ENCODE measurements at places on chromosomes 13 and 19. TPM values are rescaled to one million over a fixed set of nuclear protein-coding genes. Genes with fewer than 3 reads are reported as not detected.

GRCh38 chr19:45716359-45717130 lies 14.2 kb downstream of the FBXO46 start:
- DNase-seq, result peak; percentile 6

- DNase-seq, result no peak
Observed at GRCh38 chr13:76471486-76471885, 414.7 kb downstream of the KCTD12 start.

GRCh38 chr13:83508771-83509301 lies 373.4 kb downstream of the SLITRK1 start:
- DNase-seq, result no peak

- DNase-seq, result no peak
Observed at GRCh38 chr13:84439108-84439507, 556.8 kb upstream of the SLITRK1 start.

DNA sequence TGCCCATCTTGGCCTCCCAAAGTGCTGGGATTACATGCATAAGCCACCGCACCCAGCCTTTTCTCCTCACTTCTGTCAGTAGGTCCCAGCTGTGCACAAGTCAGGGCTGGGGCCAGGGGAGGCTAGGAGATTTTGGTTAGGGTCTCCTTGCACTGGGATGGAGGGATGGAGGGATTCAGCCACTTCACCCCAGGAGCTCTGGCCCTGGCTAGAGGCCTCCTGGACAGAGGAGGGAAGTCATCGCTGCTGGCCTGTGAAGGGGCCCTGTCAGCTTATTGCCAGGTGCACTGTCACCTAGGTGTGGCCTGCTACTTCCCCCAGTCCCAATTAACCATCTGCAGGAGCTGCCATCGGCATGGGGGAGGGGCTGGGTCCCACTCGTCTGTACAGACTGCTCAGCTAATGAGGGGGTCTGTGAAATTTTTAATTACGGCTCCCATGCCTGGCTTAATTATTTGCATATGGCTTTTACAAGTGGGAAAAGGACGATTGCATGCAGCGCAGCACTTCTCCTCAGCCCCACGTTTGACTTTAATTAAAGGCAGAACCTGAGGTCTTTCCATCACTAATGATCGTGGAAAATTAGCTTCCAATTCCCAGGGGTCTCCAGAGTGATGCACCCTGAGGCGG lies 52.4 kb downstream of the CHST8 start:
- DNase-seq, result no peak

GRCh38 chr19:22427960-22428913 lies 6.1 kb upstream of the ZNF98 start:
- DNase-seq, result no peak

- no peak for DNase-seq
Observed at GRCh38 chr19:3669947-3670795, 30.1 kb downstream of the PIP5K1C start.

GRCh38 chr13:69155136-69155535 lies 952.5 kb upstream of the ATXN8OS start:
- DNase-seq, result no peak

- DNase-seq, result no peak
Observed at GRCh38 chr19:39825531-39826076, 8.4 kb downstream of the DYRK1B start.

- DNase-seq, result no peak
Observed at GRCh38 chr13:58795715-58796114, 1164.2 kb downstream of the PCDH17 start.

DNA sequence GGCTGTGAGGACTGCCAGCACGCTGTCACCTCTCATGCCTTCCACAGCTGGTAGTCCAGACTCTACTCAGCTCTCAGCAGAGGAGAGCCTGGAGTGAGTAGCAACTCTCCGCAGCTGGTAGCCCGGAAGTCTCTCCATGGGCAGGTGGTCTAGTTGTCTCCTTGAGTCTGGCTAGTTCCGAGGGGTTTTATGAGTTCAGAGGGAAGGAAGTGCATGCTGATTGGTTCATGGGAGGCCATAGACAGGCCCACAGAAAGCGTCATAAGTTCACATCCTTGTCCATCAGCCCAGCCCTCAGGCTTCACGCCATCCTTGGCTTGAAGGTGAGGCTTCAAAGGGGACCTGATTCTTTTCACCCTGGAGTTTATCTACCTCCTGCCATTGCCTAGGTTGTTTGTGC lies 2662.4 kb upstream of the PCDH20 start:
- DNase-seq, result no peak

DNA sequence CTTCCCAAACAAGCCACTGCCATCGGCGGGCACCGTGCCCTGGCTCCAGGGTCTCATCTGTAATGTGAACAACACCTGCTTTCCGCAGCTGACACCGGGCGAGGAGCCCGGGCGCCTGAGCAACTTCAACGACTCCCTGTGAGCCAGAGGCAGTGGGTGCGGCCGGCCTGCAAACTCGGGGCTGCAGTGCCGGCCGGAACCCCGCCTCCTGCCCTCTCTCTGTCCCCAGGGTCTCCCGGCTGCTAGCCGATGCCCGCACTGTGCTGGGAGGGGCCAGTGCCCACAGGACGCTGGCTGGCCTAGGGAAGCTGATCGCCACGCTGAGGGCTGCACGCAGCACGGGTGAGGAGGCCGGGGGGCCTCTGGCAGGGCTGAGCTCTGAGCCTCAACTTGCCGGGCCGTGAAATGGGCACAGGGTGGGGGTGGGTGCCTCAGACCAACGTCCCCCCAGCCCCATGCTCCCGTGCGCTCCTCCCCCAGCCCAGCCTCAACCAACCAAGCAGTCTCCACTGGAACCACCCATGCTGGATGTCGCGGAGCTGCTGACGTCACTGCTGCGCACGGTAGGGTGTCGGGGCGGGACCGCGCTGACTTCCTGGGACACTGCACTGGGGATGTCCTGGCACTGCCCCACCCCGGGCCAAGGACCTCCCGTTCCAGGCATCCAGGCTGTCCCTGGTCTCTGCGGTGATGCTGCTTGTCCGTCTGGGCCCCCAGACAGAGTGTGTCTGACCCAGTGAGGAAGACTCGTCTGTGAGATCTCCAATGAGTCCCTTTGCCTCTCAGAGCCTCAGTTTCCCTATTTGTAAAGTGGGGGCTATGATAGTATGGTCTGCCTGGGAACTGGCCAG lies 2.2 kb downstream of the ABCA7 start:
- no peak for DNase-seq

DNA sequence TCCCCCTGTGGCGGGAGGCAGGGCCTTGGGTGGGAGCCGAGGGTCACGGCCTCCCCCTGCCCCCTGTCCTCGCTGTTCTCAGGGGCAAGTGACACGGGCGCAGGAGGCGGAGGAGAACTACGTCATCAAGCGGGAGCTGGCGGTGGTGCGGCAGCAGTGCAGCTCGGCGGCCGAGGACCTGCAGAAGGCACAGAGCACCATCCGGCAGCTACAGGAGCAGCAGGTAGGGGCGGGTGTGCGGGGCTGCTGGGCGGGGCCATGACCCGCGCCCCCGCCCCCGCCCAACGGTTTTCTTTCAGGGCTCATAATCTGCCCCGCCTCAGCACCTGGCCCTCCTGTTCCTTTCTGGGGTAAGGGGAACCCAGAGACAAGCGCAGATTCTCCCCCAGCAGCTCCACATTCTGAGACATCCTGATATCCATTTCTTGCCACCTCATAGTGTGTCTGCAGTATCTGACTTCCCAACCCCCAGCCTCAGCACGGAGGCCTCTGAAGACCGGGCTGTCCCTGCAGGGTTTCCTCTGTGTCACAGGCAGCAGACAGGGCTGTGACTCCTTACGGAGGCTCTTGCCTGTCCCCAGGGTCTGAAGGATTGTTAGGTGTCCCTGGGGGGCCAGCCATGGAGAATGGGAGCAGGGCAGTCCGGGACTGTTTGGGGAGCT lies 15.9 kb downstream of the PRR36 start:
- no peak for DNase-seq

DNA sequence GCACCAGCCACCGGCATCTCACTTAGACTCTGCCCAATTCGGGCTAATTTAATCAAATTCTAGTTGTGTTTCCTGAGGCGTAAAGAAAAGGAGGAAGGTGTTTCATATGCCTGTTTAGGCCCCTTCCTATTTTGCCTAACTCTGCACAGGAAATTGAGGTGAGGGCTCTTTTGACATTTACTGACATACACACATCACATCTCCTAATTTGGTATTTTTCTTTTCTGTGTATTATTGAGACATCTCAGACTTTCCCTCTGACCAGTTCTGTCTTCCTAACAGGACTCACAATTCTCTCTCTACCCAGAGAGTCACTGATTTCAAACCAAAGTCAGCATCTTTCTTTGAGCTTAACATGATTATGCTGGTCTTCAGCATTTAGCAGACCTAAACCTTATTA lies 7.9 kb downstream of the CEACAM3 start:
- DNase-seq, result no peak

- DNase-seq, result no peak
Observed at GRCh38 chr13:61040181-61040580, 375.5 kb downstream of the PCDH20 start.

PSPN gene
- 1.6 TPM for total RNA-seq

DNA sequence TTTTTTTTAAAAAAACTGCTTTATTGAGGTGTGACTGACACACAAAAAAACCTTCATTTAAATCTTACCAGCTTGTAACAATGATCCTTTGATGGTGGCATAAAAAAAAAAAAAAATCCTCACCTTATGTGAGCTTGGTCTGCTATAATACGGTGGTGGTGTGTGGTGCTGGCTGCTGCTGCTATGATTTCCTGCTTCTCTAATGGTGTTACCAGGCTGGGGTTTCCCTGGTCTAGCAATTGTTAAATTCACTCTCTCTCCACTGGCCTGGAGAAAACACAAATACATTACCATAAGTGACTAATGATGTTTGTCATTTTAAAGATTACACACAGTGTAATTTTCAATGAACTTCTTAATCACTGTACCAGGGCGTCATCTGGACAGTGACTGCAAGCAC lies 60.6 kb downstream of the LNX2 start:
- no peak for DNase-seq

- DNase-seq, result no peak
Observed at GRCh38 chr13:95269756-95270155, 31.5 kb downstream of the ABCC4 start.

- DNase-seq, result no peak
Observed at GRCh38 chr13:97975280-97975847, 21.9 kb downstream of the IPO5 start.

DNA sequence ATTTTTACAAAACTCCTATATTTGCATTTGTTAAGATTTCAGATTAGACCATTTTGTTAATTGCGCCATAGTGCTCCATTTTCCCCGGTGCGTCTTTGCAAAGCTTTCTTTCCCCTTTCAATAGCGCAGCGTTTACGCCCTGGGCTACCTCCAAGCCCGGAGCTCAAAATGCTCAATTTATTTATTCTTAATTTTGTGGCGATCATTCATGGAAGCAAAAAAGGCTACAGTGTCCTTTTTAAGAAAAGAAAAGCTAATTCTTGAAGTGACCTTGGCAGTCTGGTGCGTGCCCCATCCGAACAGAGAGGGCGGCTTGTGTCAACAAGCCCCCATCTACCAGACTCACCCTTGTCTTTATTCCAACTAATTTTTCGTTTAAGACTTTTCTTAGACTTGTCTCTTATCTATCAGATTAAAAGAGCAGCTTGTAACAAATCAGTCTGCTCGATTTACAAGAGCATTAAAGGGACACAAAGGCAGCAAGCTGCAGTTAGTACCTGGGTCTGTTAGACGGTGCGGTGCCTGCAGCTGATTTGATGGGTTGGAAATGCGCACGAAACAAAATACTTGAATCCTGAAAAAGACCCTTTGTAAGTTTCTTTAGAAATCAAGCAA lies 30.1 kb downstream of the GSX1 start:
- DNase-seq, result no peak

MADCAM1 gene
- total RNA-seq, result 0.27 TPM

DIAPH3 gene
- total RNA-seq, result 22.8 TPM

DNA sequence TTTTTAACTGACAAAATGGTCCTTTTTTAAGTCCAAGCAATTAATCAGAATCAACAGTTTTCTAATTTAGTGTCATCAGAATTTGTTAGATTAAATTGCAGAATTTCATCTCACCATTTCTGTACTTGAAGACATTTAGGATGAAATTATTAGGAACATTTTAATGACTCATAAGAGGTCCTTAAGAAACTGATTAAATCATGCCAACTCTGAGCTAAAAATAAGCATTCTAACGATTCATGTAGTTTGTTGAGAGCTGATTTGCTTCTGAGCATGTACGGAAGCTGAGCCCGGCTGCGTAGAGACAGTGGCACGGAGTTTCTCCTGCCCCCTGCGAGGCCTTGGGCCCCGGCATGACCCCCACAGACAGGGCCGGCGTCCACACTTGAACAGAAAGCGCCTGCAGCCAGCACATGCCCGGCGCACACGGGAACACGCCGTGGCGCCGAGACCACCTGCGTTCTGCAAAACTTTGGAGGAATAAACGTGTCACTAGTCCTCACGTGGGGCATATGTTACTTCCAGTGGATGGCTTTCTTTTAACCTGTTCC lies 89.7 kb upstream of the MCF2L start:
- DNase-seq, result no peak

HPN gene
- not detected for total RNA-seq

DNA sequence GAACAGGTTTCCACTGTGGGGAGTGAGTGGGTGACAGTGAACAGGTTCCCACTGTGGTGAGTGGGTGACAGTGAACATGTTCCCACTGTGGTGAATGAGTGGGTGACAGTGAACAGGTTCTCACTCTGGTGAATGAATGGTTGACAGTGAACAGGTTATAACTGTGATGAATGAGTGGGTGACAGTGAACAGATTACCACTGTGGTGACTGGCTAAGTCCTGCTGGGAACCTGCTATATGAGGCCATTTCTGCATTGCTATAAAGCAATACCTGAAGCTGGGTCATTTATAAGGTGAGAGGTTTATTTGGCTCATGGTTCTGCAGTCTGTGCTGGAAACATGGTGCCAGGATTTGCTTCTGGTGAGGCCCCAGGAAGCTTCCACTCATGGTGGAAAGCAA lies 637.1 kb downstream of the UQCRFS1 start:
- DNase-seq, result no peak

DNA sequence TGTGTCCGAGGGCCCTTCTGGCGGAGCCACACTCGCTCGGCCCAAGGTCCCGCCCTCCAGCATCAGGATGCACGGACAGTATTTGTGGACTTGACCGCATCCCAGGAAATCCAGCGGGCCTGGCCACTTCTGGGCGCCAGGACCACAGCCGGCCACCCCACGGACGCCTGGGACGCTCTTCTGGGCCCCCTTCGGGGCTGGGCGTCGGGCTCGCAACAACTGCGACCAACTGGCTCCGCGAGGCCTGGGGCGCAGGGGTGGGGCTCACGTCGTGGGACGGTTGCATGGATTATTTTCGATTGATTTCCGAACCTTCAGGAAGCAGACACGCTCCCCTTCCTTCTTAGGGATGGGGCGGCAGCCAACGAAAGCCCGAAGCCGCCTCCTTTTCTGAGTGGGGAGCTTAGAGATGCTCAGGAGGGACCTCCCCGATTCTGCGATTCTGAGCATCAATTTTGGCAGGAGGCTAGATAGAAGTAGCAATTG lies 521 bp upstream of the NUP58 start:
- no peak for DNase-seq
